ENCODE measurements at places on chromosomes 1 and 21.

GRCh38 chr1:181033799-181034451, at the start of gene MR1:
Gene MR1, plus strand, starts transcription at chr1:181033983. Its CDS starts 25 bp downstream, at chr1:181034008.
- DNase-seq = no peak

DNA sequence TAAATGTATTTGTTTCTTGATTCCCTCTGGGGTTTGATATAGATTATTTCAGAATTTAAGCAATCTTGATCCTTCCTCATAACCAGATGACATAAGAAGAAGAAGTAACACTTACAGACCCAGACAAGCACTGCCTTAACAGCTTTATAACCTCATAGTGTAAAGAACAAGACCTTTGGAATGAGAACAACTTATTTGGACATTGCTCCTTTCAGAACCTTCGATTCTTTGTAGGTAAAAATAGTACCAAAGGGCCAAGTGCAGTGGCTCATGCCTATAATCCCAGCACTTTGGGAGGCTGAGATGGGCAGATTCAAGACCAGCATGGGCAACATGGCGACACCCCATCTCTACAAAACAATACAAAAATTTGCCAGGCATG, 15.0 kb downstream of the TM2D1 start:
- no peak for DNase-seq

DNA sequence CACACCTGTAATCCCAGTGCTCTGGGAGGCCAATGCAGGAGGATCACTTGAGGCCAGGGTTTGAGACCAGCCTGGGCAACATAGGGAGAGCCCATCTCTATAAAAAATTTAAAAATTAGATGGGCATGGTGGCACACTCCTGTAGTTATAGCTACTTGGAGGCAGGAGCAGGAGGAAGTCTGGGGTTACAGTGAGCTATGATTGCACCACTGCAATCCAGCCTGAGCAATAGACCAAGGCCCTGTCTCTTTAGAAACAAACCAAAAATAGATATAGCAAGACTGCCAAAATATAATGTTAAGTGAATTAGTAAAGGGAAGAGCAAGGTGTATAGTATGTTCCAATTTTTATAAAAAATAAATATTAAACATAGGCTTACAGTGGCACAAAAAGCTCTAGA, 28.8 kb downstream of the PLEKHO1 start:
- no peak for DNase-seq

DNA sequence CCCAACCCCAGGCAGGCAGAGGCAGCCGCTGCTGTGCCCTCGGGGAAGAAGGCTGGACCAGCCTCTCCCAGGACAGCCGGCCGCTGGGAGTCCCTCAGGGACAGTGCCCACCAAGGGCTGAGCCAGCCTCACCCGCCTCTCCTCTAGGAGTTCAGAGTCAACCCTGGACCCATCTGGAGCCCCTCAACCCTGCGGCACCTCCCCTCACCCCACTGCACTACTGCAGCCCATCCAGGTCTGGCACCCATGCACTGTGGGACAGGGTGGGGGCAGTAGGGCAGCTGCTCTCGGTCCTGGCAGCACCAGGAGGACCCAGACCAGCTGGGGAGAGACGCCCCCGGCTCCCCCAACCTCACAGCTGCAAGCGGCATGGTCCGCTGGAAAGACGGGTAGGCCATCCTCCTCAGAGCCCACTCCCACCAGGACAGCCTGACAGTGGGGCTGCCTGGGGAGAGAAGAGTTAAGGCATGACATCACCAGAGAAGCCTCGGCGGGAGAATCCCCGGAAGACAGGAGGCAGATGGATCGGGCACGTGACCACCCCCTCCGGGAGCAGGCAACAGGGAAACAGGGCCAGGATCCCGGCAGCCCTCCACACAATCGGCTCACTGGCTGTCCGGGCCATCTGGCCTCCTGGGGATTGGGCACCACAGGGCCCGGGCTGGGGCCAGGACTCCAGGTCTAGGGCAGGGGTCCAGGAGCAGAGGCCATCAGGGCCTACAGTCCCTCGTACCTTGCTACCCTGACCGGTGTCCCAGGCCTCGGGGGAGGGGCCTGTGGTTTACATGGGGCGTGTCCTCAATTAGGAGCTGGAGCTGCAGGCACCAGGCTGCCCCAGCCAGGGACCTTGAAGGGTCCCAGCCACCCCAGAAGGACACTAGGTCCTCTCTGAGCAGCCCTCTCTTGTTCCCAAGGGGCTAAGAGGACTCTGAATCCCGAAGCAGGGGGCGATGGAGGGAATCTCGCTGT, 3.1 kb downstream of the ACAP3 start:
- DNase-seq = no peak

GRCh38 chr1:113942527-113942926, 13.4 kb downstream of the HIPK1 start:
- no peak for DNase-seq

- no peak for DNase-seq
Measured at GRCh38 chr1:179599623-179600249, 8.1 kb downstream of the TDRD5 start.

DNA sequence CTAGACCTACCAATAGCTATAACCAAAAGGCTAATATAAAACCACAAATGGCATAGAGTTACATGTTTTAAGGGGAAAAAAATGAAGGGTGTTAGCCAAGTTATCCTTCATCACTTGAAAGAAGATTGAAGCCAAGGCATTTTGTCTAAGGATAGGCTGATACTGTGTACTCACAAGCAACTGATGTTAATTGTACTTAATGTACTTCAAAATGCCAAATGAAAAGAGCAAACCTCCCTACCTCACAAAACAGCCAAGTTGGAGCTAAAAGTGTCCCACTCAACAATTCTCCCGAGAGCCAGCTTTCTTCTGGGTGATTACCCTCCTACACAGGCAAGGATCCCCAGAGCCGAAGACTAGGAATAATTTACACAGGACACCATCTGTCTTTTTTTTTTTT, 4.4 kb upstream of the IGSF3 start:
- DNase-seq = no peak

DNA sequence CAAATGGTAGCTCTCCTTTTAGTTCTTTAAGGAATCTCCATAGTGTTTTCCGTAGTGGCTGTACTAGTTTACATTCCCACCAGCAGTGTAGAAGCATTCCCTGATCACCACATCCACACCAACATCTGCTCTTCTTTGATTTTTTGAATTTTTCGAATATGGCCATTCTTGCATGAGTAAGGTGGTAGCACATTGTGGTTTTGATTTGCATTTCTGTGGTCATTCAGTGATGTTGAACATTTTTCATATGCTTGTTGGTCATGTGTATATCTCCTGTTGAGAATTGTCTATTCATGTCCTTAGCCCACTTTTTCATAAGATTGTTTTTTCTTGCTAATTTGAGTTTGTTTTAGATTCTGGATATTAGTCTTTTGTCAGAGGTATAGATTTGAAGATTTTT, 84.6 kb upstream of the B3GALT2 start:
- DNase-seq = no peak

GRCh38 chr1:109133815-109134214, 19.9 kb downstream of the ELAPOR1 start:
- DNase-seq = no peak

- no peak for DNase-seq
Measured at GRCh38 chr1:235637756-235638534, 11.6 kb downstream of the GNG4 start.

DNA sequence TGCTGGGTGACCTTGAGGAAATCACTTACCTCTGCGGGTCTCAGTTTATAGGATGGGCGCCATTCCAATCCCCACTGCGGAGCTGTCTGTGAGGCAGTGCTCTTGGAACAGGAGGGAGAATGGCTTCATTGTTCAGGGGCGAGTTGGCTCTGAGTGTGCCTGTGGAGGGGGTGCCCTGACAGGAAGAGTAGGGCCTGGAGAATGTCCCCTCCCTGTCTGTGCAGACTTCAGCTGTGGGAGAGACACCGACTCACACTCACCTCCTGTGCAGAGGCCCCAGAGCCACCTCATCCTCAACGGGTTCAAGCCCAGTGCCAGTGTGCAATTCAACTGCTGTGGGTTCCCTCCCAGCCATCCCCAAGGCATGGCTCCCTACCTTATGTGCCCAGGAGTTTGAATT, 17.1 kb downstream of the ADORA1 start:
- no peak for DNase-seq

DNA sequence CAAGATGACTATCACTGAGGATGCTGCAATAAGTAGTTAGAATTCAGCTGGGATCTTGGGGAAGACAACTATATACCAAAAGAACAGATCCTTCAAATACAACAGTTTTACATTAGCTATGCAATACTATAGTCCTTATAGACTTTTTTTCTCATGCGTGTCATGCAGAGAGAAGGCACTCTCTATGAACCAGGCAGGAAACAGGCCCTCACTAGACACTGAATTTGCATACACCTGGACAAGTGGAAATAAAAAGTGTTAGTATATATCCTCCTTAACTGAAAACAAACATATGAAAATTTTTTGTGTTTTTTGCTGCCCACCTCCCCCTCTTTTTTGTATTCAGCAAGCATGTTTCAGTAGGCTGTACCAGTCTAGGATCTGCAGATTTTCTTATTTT, 29.9 kb downstream of the TMCO1 start:
- DNase-seq = no peak

GRCh38 chr1:26471498-26472319, 531 bp upstream of the HMGN2 start:
- DNase-seq = peak; percentile 30

DNA sequence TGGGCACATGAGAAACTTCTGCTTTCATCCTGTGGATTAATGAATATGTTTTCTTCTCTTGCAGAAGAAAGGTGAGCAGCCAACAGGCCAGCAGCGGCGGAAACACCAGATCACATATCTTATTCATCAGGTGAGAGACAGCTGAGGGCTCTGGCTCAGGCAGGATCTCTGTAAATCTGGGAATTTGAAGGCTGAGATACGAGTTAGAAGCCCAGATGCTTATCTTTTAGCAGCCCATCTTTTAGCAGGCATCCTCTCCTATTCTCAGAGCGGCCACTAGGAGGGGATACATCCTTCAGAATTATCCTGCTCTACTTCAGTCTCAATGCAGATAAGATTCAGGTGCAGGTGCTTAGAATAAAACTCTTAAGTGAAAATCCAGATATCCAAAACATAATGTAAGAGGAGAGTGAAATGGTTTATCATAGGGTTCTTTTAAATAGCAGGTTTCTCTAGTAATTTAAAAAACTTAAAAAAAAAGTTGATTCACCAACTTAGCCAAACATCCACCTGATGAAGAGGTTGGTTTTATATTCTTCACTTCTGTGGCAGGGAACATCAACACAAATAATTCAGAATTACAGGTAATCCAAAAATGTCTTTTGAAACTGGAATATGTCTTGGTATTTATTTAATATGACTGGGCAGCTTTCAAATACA, 19.3 kb downstream of the SH2D2A start:
- DNase-seq = no peak

GRCh38 chr1:26822737-26823395, 3.6 kb upstream of the ZDHHC18 start:
- DNase-seq = no peak

GRCh38 chr1:150762552-150762951, 3.0 kb downstream of the CTSS start:
- DNase-seq = no peak
